ENCODE measurements at places on chromosomes 5 and 9. TPM values are rescaled to one million over a fixed set of nuclear protein-coding genes. Genes with fewer than 3 reads are reported as not detected.

- no peak for DNase-seq
Observed at GRCh38 chr9:134879664-134880483, 736 bp upstream of the FCN2 start.

DNA sequence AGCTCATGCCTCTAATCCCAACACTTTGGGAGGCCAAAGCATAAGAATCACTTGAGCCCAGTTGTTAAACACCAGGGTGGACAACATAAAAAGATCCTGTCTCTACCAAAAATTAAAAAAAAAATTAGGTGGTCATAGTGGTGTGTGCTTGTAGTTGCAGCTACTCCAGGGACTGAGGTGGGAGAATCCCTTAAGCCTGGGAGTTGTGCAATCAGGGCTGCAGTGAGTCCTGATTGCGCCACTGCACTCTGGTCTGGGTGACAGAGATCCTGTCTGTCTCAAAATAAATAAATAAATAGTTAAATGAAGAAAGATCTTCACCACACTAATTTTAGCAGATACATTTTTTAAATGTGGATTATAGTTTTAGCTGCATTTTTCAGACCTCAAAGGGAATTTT lies 433.2 kb downstream of the MAT2B start:
- no peak for DNase-seq

DNA sequence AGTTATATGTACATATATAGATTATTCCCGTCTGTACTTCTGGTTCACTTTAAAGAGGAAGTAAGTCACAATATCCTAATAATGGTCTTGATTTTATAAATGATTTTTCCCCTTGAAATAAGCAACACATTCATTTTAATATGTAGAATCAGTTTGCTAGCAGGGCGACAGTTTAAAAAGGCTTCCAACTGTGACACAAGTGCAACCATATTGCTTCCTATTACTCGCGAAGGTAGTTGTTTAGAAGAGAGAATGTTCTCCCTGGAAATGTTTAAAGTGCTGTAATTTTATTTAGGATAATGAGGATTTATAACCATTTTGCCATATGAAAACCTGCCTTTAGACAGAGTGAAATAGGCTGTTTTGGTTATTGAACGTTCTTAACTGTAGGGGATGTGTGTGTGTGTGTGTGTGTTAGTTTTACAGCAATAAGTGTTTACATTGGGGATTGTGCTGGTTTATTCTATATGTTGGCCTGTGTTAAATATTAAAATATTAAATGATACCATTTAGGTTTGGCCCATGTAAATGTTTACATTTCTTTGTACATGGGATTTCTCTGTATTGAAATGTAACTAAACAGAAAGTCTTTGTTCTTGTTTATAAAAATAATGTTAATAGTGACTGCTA lies 138.3 kb downstream of the PBX3 start:
- no peak for DNase-seq

GRCh38 chr5:158485604-158486081 lies 614.1 kb downstream of the EBF1 start:
- peak; percentile 30 for DNase-seq

The PCDHB12 gene
- 0.77 TPM for polyA plus RNA-seq

GRCh38 chr9:117218951-117219350 lies 195.9 kb downstream of the ASTN2 start:
- DNase-seq = no peak

The PCDHAC2 gene
- 0.30 TPM for polyA plus RNA-seq

DNA sequence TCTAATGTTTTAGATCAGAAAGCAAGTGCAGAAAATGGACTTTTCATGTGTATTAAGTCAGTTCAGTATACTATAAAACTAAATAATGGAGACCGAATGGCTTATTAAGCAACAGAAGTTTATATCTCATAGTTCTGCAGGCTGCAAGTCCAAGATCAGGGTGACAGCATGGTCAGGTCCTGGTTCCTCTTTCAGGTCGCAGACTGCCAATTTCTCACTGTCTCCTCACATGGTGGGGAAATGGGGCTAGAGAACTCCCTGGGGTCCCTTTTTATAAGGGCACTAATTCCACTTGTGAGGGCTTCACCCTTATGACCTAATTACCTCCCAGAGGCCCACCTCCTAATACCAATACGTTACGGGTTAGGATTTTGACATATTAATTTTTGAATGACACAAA lies 48.7 kb downstream of the RICTOR start:
- no peak for DNase-seq

DNA sequence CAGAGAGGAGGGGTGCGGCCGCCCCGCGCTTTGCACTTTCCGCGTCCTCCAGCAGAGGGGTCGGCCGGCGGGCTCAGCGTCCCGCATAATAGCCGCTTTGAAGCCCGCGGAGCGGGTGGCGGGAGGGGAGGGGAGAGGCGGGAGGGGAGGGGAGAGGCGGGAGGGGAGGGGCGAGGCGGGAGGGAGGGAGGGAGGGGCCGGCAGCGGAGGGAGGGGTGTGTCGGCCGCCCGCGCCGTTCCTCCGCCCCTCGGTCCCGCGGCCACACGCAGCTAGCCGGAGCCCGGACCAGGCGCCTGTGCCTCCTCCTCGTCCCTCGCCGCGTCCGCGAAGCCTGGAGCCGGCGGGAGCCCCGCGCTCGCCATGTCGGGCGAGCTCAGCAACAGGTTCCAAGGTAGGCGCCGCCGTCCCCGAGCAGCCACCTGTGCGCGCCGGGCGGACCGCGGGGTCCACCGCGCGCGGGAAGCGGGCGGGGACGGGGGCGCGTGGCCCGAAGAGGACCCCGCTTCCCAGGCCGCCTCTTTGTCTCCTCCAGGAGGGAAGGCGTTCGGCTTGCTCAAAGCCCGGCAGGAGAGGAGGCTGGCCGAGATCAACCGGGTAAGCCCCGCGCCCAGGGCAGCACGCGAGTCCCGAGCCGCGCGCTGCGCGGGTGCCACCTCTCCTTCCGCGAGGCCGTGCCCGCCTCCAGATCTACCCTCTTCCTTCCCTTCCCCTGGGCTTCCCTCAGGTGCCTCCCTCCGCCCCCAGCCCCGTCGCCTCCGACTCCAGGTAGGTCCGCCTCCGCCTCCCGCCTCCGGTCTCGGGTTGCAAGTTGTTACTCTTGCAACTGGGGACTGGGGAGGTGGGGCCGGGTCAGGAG lies at the start of gene AIF1L:
Gene AIF1L, plus strand, starts transcription at position 263 of the 857 bp plus-strand sequence. Its CDS starts 99 bp downstream, at position 362.
- peak; percentile 93 for DNase-seq

DNA sequence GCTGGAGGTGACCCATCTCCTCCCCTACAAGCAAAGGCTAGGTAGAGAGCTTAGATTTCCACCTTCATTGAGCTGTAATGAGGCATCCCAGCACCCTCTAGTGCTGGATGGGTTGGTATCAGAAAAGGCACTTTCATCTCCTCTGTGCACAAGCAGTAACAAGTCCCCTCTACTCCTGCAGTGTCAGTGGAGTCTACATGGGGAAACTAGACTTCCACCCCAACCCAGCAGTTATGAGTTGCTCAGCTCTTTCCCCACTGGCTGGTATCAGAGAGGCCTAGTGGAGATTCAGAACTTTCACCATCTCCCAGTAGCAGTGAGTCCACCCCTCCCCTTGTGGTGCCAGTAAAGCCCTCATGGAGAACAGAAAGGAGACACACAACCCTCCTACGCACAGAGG lies 17.9 kb downstream of the FCN1 start:
- no peak for DNase-seq

DNA sequence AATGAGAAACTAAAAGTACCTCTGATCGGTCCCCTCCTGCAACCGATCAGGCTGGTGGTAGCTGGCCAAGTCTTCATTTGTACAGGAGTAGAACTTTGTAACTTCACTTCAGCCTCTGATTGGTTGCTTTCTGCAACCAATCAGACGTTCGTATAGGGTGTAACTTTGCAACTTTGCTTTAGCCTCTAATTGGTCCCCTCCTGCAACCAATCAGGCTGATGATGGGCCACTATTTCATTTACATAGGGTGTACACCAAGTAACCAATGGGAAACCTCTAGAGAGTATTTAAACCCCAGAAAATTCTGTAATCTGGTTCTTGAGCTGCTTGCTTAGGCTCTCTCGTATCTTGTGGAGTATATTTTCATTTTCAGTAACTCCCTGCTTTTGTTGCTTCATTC lies 445.5 kb downstream of the MED10 start:
- no peak for DNase-seq

The TAS2R1 gene
- polyA plus RNA-seq = not detected

DNA sequence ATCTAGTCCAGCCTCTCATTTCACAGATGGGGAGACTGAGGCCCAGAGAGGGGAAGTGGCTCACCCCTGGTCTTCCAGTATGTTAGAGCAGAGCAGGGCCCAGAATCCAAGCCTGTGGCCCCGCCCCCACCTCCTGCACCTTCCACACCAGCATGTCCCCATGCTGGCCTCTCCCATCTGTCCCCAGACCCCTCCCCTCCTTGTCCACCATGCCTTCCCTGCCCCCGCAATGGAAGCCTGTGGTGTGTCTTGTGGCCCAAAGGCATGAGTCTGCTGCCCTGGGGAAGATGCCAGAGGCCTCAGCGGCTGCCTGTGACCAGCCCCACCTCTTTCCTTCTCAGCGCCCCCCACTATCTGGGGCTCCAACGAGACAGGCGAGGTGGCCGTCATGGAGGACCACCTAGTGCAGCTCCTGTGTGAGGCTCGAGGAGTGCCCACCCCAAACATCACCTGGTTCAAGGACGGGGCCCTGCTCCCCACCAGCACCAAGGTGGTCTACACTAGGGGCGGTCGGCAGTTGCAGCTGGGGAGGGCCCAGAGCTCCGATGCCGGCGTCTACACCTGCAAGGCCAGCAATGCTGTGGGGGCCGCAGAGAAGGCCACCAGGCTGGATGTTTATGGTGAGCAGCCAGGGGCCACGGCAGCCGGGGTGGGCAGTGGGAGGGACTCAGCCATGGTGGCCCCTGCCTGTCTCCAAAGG lies 87.2 kb downstream of the HMCN2 start:
- DNase-seq = no peak

The TRIM41 gene
- 21.8 TPM for polyA plus RNA-seq

DNA sequence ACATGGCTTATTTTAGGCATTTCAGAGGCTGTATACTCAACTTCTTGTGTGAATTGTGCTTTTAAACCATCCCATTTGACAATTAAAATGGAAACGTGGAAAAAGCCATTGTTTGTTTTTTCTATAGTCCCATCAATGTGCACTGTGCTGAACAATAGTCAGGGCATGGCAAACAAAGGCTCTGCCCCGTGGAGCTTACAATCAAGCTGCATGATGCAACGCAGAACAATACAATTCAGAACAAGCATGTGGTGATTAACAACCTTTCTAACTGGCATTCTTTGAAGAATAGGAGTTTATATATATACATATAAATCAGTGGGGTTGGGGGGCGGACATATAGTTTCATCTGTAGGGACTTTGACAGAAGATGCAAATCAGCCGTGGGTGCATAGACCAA lies 2125.4 kb upstream of the WWC1 start:
- no peak for DNase-seq

DNA sequence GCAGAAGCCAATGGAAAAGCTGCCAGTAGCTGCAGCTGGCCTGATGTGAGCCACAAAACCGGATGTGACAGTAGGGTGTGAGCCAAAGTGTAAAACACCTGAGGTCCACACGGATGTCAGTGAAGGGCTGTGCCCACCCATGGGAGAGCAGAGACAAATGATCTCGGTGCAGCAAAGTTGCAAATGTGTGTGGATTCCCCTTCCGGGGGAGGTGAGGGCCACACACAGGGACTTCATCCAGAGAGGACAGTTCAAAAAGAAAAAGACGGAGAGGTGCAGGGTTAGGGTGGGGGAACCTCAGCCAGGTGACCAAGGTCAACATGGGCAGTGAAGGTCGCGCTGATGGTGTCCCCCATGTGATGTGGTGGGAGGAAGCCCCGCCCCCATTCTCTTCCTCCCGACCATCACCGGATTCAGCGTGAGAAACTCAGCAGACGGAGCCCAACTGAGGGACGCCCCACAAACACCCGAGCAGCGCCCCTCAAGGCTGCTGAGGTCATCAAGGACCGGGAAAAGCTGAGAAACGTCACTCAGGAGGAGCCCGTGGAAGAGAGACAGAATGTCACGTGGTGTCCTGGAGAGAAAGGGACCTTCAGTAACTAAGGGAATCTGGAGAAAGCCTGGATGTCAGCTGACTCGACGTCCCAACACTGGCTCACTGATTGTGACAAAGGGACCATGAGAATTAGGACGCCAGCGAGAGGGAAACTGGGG lies 11.4 kb upstream of the PTGDS start:
- no peak for DNase-seq

DNA sequence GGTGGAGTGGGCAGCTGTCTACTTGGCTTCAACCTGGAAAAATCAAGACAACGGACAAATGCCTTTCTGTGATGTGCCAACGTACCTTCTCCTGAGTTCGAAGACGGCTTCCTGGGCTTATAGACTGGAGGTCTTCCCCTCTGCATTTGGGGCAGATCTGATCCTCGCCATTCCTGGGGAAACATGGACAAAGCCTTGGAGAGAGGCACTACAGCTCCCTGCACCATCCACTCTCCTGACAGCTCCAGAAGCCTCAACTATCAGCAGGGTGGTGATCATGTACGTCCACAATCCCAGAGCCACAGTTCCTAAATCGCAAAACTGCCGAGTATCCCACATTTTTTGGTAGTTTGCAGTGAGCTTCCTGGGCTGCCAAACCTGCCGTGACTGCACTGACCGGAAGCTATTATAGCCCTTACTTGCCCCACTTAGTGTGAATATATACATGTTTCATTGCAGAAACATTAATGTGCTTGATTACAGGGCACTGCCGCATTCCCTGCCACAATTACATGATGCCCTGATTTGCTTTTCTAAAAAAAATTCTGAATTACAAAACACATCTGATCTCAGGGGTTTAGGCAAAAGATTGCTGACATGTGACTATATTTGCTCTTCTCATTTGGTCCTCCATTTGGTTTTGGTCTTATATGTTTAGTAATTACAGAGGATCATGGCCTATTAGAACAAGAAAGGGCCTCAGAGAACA lies 2.8 kb downstream of the TRAF1 start:
- no peak for DNase-seq

The TLR4 gene
- 5.8 TPM for polyA plus RNA-seq

DNA sequence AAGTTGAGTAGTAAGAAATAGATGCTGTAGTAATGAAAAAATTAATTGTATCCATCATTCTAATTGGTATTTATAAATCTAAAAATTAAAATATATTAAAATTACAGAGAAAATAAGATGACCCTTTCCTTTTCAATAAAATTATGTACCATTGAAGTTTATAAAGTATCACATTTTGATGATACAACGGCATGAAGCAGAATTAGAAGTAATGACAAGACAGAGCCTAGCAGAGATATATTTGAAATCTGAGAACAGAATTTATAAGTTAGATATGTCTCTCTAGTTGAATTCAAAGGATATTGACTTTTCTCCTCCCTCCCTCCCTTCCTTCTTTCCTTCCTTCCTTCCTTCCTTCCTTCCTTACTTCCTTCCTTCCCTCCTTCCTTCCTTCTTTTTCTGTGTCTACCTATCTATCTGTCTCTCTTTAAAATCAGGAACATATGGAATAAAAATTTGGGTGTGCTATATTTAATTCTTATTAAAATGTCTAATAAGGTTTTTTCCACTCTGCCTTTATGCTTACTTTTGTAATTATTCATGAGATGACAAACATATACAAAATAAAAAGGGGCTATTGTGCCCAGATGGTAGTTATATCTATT lies 258.5 kb upstream of the CD180 start:
- no peak for DNase-seq

The LCN1 gene
- polyA plus RNA-seq = not detected

DNA sequence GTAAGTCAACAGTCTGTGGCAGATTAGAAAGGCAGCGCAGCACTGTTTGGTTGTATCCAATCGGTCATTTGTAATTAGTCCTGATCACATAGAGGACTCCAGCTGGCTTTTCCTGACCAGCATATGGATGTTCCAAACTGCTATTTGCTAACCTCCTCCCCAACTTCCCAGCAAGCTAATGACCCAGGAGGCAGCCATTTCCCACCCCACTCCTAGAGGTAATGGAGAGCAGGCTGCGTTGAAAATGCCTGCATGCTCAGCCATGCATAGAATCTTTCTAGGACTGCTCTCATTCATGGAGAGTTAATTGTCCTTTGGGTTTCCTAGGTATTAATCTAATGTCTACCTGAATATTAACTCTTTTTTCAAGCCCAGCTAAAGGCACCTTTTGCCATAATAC lies 850.6 kb upstream of the WWC1 start:
- DNase-seq = peak; percentile 51
